ENCODE measurements at places on chromosomes 5 and 9. TPM values are rescaled to one million over a fixed set of nuclear protein-coding genes. Genes with fewer than 3 reads are reported as not detected.
A peak's percentile ranks its signal among the peaks of the same experiment; 100 is the strongest.

Gene NSD1
- 113 TPM for total RNA-seq

Gene SPAG8
- total RNA-seq: 1.0 TPM

Gene ANP32B
- 191 TPM for total RNA-seq

Gene PHF24
- 2.7 TPM for total RNA-seq

Gene PCDHA5
- 1.5 TPM for total RNA-seq

Gene PCDHB14
- 2.6 TPM for total RNA-seq

Gene C1QTNF3
- 3.5 TPM for total RNA-seq

DNA sequence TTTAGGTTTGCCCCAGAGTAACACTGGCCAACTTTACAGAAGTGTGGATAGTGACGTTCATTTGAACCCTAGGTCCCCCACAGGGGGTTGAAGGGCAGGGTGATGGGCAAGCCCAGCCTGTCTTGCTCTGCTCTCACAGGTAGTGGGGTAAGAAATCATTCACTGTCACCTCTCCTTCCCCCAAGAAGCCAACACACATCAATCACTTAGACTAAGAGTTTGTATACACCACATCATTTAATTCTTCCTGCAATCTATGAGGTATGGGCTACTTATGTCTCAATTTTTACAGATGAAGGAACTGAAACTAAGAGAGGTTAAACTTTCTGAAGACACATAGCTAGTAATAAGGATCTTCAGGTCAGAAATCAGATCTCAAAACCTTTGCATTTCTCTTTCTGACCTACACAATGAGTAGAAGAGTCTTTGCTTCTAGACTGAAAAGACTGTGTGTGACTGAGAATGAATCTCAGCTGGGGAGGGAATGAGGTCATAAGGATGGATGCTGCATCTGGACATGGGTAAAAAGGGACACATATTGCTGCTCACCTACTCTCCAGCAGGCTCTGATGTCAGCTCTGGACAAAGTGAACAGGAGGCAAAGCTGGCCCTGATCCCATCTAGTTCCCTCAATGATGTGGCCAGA is 81.0 kb upstream of the EQTN start:
- no peak overlapping the region for H3K27ac ChIP-seq
- H3K27me3 ChIP-seq: no peaks in the 10 kb centered on the region
- DNase-seq: no peak
- no peak overlapping the region for H3K4me3 ChIP-seq
- H3K4me1 ChIP-seq: peaks cover 6% of the 10 kb centered on the region

GRCh38 chr9:86279839-86280238 is 2.5 kb downstream of the ISCA1 start:
- no peak overlapping the region for H3K27ac ChIP-seq
- no peaks in the 10 kb centered on the region for H3K27me3 ChIP-seq
- peaks cover 6% of the 10 kb centered on the region for H3K36me3 ChIP-seq
- no peak for DNase-seq

DNA sequence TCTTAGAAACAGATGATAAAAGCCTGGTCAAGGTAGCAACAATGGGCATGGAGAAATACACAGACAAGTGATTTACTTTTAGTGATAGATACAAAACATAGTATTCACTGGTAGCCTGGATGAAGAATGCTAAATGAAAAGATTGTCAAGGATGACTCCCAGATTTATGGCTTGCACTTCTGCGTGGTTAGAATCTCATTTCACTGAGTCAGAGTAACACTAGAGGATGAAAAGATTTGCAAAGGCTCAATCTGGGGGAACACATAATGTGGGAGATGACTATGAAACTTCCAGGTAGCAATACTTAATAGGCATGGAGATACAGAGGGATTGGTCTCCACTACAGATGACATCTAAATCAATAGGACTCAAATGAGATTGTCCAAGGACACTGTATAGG is 38.4 kb downstream of the AGTPBP1 start:
- no peaks in the 10 kb centered on the region for H3K27me3 ChIP-seq
- H3K27ac ChIP-seq: no peak overlapping the region
- no peak for DNase-seq
- no peaks in the 10 kb centered on the region for H3K36me3 ChIP-seq
- H3K4me3 ChIP-seq: no peak overlapping the region

DNA sequence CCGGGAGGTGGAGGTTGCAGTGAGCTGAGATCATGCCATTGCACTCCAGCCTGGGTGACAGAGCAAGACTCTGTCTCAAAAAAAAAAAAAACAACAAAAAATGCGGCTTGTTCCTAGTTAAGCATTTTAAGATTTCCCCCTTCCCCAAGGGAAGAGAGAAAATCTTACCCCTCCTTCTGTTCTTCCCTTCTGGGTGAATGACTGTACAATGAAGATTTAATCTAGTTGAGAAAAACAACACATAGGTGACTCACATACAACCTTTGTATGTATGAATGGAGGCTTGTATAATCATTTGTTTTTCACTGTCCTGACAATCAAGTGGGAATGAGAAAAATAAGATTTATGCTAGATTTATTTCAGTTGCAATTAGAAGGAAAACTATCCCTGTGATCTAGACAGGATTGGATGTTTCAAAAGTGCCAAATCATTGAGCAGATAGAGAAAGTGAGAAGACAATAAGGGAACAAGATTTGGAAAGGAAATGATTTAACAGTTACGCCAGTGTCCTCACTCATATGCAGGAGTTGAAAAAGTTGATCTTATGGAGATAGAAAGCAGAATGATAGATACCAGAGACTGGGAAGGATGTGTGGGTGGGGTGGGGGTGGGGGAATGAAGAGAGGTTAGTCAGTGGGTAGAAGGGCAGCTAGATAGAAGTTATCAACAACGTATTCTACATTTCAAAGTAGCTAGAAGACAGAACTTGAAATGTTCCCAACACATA is 16.7 kb downstream of the GDA start:
- H3K4me1 ChIP-seq: no peaks in the 10 kb centered on the region
- no peaks in the 10 kb centered on the region for H3K36me3 ChIP-seq
- DNase-seq: no peak
- no peaks in the 10 kb centered on the region for H3K27me3 ChIP-seq
- H3K27ac ChIP-seq: no peak overlapping the region

DNA sequence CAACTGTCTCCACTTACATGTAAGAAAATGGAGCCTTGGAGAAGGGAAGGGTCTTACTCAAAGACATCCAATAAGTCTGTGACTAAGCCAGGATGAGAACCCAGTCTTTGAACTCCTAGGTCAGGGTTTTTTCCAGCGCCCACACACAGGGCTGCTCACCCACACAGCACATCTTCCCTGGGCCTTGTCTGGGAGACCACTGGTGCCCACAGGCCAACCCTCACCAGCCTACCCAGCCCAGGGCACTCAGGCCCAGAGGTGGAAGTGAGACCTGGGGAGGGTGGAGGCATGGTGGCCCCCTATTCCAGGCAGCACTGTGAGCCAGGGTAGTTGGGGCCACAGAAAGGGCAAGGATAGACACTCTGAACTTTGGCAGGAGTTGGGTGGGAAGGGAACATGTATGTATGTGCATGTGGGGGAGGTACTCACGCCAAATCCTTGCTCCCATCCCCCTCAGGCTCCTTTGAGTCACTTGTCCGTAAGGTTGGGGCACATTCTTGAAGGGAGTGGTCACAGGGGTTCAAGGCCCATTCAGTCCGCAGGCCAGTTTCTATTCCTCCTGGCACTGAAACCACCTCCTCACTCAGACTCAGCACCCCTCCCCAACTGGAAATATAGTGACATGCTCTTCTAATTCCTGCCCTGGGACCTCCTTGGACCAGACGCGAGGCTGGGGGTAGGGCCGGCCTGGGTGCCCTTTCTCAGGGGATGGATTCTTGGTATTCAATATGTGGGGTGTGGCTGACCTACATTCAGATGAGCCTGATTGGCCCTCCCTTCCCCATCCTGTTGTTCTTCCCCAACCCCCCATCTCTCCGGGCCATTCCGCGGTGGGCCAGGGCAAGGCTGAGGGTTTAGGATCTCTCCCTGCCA is 2.9 kb upstream of the SLC4A9 start:
- no peaks in the 10 kb centered on the region for H3K27me3 ChIP-seq
- no peaks in the 10 kb centered on the region for H3K4me1 ChIP-seq
- H3K36me3 ChIP-seq: no peaks in the 10 kb centered on the region
- no peak overlapping the region for H3K4me3 ChIP-seq
- no peak for DNase-seq

DNA sequence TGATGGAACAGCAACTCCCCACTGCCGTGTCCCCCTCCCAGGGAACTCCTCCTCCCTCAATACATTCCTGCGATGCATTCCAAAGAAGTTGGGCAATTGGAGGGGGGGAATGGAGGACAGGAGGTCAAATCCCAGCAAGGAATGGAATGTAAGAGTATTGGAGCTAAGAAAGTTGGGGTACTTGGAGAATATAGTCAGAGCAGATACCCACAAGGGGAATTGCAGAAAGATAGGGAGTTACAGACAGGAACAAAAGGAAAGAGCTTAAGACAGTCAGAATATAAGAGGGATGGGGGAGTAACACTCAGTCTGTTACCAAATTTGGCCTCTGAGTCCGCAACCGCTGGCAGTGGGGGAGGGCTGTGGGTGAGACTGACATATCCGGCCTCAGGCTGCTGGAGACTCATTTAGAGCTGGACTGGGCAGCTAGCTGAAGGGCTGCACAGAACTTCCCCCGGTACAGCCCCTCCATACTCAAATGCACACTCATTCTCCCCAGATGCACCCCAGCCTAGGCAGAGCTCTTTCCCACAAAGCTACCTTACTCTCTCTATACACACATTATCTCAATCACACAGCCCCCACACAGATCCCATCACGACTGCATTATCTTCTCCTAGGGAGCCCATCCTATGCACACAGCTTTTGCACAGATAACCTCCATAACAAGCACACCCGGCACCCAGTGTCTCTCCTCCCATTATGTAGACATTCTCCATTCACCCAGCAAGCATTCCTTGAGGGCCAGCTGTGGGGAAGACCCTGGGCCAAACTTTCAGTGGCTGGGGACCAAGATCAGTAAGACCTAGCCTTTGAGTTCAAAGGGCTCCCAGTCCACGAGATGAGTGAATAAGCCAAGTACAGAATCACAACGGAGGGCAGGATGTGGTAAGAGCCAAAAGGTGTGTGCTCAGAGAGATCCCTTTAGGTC is 3.7 kb downstream of the TLN1 start:
- peak overlapping the region; percentile 97 for H3K4me3 ChIP-seq
- H3K27me3 ChIP-seq: no peaks in the 10 kb centered on the region
- peak overlapping the region; percentile 86 for H3K27ac ChIP-seq
- peak; percentile 80 for DNase-seq

DNA sequence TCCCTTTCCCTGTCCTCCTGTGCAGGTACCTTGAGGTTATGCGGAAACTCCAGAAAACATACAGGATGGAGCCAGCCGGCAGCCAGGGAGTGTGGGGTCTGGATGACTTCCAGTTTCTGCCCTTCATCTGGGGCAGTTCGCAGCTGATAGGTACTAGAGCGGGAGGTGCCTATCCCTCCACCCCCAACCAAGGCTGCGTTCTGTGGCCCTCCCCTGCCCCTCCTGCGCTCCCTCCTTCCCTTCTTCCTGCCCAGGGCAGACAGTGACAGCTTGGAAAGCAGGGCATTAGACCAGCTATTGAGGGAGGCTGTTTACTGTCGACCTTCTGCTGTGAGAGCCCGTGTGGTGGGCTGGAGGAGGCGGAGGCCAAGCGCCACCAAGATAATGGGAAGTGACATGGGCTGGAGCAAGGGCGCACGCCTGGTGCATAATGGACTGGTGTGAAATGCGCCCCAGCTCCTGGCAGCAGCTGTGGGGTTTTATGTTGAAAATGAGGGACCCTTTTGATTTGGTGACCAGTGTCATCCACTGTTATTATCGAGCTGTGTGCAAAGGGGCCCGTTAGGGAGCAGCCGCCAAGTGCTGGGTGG is 25.3 kb downstream of the PTPA start:
- H3K4me3 ChIP-seq: no peak overlapping the region
- H3K27ac ChIP-seq: peak overlapping the region; percentile 25
- no peaks in the 10 kb centered on the region for H3K27me3 ChIP-seq

DNA sequence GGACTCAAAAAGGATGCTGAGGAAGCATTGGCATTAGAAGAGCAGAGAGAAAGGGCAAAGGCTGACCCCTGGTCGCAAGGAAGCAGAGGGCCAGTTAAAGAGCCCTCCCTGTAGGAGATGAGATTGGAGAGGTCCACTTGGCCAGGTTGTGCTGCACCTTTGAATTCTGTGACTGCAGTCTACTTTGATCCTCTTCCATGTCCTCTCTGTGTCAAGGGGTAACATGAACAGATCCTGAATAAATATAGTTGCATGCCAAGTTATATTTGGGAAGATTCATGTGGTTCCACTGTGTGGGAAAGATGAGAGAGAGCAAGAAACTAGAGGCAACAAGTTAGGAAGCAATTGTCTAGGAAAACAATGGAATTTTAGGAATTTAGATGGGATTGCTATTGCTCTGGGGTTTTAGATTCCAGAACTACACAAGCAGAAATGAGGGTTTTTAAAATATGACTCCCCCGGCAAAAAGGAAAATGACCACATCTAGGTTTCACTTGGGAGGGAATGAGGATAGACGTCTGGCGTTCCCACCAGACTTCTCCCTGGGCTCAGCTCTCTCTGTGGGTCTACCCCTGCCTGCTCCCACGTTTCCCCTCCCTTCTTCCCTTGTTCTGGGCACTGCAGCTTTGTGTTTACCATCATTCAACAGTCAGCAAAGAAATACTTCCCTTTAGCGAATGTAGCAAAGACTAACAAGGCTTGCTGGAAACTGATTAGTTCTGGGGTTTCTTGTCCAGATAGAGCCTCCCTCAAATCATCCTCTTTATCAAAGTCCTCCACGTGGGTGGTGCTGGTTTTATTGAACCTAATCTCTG is 63.6 kb downstream of the SNX18 start:
- no peak for DNase-seq
- peaks cover 10% of the 10 kb centered on the region for H3K4me1 ChIP-seq
- no peak overlapping the region for H3K27ac ChIP-seq

GRCh38 chr5:132782101-132782500 is 5.1 kb upstream of the SEPTIN8 start:
- H3K27me3 ChIP-seq: peaks cover 55% of the 10 kb centered on the region
- H3K4me3 ChIP-seq: no peak overlapping the region
- no peak for DNase-seq
- no peaks in the 10 kb centered on the region for H3K36me3 ChIP-seq

DNA sequence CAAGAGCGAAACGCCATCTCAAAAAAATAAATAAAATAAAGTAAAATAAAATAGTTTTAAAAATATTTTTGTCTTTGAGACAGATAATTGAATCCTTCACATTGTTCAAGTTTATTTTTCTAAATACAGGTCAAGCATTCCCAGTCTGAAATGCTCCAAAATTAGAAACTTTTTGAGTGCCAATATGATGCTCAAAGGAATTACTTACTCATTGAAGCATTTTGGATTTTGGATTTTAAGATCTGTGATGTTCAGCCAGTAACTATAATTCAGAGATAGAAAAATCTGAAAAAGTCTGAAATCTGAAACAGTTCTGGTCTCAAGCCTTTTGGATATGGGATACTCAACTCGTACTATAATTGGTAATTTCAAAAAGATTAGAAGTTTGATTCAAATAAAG is 39.8 kb downstream of the RBM27 start:
- H3K27ac ChIP-seq: no peak overlapping the region
- peaks cover 52% of the 10 kb centered on the region for H3K36me3 ChIP-seq
- no peak for DNase-seq
- no peaks in the 10 kb centered on the region for H3K4me1 ChIP-seq
- H3K27me3 ChIP-seq: no peaks in the 10 kb centered on the region
- H3K4me3 ChIP-seq: no peak overlapping the region
